ENCODE measurements at places on chromosomes 6 and 20.
A peak's percentile ranks its signal among the peaks of the same experiment; 100 is the strongest.

- DNase-seq, result no peak
These were observed 52.6 kb downstream of the GPR63 start for GRCh38 chr6:96784650-96785049.

- DNase-seq, result no peak
These were observed 42.6 kb downstream of the TBC1D7 start for GRCh38 chr6:13285705-13286104.

DNA sequence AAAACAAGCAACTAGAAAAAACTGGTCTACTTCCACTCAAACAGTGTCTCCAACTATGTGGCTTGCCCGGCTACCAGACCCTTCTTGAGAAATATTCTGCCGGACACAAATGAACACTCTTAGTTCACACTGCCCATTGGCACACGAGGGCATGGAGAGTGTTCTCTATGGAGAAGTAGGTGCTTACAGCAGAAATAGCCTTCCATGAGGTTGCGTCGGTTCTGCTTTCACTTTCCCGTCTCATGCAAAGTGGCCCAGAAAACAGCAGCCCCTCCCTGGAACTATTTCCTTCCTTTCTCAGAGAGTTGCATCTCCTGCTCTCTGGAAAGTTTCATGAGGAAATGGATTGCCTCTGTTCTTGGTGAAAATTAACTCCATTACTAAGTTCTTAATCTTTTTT is 9.5 kb upstream of the HLA-DOA start:
- peak; percentile 94 for DNase-seq

DNA sequence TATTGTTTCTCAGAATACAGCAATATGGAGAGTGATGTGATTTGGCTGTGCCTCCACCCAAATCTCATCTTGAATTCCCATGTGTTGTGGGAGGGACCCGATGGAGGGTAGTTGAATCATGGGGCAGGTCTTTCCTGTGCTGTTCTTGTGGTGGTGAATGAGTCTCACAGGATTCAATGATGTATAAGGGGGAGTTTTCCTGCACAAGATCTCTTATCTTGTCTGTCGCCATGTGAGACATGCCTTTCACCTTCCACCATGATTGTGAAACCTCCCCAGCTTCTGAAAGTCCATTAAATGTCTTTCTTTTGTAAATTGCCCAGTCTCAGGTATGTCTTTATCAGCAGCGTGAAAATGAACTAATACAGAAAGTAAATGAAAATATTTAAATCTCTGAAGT is 234.8 kb upstream of the TENT5A start:
- no peak for DNase-seq

- DNase-seq, result no peak
These were observed 13.3 kb upstream of the QKI start for GRCh38 chr6:163401039-163401885.

DNA sequence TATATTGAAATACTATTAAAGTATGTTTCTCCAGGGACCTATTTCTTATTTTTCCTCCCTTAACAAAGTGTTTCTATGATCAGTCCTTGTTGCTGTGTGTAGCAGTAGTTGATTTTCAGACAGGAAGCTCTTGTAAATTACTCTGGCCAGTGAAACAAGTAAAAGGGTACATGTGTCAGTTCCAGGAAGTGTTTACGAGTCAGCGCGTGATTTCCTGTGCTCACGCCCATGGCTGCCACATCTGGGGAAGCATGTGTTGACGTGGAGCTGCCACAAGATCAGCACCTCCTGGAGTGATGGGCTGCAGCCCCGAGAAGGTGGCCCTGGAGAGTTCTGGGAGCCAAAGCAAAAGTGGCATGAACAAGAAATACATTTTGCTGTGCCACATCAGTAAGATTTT is 38.6 kb upstream of the GGTLC1 start:
- peak; percentile 61 for DNase-seq

Measured in suppressor macrophage treated with lipopolysaccharide for 1 hour (primary cell).